BJ (cell line): ENCODE measurements at places on chromosomes 3 and 15. TPM values are rescaled to one million over a fixed set of nuclear protein-coding genes. Genes with fewer than 3 reads are reported as not detected.

DNA sequence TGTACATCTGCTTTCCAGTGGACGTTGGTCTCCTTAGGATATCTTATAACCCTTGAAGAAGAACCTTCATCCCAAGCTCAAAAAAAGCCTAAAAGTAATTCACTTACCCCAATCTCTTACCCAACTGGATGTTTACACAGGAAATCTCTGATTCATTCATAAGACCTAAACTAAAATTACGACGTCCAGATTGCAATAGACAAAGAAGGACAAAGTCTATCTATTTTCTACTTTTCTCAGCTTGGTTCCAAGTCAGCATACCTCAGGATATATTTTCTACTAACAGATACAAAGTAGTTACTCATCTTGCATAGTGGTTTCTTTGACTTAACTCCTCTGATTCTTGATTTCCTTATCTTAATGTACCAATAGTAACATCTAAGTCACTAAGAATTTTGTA is 669.9 kb downstream of the OTOL1 start:
- no peak for DNase-seq

DNA sequence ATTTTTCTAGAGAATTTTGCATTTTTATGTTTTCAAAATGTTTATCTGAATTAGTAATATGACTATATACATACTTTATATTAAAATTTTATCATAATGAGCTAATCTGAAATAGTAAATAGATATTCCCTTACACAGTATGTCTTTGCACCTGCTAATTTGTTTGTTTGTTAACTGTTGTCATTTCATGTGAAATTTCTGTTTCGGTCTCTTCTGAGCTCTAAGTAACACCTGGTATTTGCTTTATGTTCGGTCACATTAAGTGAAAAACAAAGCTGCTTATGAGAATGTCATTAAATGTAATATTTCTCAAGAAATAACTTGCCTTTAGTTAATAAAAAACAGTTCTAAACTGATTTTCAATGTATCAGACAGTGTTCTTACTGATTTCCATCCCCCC is 61.1 kb downstream of the FNDC3B start:
- no peak for DNase-seq

DNA sequence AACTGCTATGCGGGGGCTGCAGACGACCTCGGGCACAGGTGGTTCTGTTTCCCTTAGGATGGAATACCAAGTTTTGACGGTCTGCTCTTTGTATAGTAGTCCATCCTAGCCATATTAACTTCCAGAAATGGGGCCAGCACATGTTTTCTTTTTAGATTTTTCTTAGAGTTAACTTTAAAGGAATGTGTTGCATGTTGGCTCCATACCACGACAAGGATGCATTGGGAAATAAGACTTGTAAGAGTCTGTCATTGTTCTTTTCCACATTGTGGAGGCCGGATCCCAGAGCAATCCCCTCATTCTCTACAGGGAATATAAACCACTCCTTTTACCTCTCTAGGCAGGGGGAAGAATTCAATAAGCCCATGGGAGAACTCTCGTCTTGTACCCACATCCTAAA is 87.1 kb upstream of the PLSCR4 start:
- DNase-seq: no peak

- DNase-seq: no peak
These were observed 829.5 kb downstream of the ROBO2 start for GRCh38 chr3:77869423-77869822.

GRCh38 chr3:133941415-133941821 is 45.7 kb upstream of the RAB6B start:
- no peak for DNase-seq

DNA sequence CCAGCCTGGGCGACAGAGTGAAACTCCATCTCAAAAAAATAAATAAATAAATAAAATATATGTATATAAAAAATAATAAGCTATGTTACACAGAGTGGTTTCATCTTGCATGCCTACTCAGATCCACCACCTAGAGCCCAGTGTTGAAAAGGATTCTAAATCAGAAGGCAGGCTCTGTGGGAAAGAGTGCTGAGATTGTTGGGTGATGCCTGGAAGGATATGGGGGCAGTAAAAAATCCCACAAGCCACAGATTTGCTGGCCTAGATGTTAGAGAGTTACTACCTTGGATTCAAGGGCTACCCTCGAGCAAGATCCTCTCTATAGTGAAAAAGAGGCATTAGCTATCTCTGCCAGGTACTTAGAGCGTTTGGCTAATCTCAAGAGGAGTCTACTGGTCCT is 144.3 kb downstream of the STAC start:
- DNase-seq: no peak

DNA sequence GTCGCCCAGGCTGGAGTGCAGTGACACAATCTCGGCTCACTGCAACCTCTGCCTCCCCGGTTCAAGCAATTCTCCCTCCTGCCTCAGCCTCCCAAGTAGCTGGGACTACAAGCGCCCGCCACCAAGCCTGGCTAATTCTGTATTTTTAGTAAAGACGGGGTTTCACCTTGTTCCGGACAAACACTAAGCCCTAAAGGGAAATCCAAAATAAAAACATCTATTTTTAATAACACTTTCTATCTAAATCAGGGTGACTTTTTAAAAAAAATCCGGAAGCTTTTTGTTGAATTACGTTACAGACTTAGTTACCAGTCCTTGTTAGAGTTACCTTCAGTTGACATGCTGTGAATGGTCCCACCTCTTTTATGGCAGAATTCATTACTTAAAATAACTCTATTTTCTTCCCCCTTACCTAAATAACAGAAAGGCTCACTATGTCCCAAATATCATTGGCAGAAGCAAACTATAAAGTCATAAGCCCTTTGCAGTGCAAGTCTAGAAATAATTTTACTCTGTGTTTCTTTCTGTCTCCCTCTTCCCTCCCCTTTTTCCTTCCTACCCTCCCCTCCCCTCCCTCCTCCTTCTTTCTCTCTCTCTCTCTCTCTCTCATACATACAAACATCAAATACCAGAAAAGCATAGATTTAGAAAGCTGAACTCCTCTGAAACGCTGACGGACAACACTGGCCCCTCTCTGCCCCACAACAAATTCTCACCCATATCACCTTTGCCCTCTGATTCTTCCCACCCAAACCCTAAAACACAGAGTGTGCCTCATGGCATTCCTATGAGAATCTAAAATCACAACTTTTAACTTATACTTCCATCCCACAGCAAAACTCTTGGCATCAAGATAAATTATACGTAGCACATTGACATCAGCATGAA is 18.3 kb downstream of the THBS1 start:
- peak; percentile 38 for DNase-seq

GRCh38 chr3:186788482-186789370 is 5.3 kb downstream of the EIF4A2 start:
- DNase-seq: no peak

DNA sequence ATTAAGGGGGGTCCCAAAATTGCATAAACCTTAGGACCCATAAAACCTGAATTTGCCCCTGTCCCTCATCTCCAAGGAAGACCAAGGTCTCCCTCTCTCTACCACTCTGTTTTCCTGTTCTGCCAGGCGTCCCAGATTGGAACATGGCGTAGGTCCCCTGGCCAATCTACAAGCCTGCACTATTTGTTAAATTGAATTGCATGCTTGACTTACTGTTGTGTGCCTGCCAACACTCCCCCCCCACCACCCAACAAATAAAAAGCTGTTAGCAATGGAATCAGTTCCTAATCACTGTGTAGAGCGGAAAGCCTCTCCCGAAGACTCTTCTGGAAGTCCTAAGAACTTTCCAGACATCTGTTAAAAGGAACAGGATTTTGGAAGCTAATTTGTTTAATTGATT is 11.7 kb downstream of the CTXND1 start:
- DNase-seq: no peak

DNA sequence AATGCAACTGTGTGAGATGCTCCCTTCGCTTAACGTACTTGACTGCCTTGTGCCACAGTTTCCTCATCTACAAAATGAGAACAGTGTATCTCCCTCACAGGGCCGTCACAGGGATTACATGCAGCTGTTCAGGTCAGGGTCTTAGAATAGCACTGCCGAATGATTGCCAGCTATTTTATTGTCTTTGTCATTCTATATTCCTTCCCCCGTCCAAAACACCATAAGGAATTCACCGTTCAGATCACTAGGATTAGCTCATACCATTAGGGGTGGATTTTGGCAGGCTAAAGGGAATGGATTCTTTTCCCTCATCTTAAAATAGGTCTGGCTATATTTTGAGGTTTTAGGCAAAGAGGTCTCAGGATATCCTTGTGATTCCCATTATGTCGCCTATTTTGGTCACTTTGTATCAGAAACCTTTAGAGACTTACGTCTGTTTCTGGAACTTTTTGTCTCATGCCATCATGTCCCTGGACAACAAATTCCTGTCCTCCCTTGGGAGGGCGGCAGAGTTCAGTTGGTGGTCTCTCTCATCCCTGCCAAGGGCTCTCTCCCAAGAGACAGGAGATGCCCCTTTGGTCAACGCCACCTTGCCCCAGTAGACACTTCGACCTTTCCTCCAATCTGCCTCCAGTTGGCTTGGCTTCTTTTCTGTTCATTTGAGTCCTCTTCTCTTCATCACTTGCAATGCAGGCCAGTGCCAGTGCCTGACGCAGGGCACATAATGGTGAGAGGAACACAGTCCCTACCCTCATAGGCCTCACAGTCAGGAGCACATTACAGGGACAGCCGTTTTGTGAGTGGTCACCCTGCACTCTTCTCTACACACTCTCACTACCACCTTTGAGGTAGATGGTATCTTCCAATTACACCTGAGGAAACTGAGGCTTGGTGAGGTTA is 171.6 kb upstream of the BHLHE40 start:
- DNase-seq: no peak

DNA sequence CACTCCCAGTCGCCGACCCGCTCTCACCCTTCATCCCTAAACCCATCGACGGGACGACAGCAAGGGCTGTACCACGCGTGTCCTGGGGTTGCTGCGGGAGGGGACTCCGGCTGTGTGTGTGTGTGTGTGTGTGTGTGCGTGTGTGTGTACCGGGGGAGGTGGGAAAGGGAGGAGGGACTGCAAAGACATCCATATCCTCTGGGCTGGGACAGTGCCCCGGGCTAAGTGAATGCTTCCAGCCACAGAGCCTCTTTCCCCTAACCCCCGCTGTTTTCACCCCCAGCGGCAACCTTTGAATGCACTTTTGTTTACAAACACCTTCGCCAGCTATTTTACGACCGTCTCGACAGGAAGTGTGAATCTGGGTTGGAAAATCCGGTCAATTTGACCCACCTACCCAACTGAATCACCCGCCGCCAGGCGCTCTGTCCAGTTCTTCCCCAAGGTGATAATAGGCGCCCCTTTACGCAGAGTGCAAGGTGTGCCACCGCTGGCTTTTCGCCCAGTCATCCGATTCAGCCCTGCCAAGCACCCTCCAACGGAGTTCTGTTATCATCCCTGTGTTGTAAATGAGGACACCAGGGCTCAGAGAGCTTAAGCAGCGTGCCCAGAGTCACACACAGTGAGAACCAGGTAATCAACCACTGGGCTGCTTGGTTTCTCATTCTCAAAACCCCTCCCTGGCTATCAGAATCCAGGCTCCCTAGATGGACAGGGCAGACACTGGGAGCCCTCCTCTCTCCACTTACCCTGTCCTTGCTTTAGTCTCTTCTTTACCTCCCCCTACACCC is 739 bp upstream of the AMOTL2 start:
- DNase-seq: no peak

DNA sequence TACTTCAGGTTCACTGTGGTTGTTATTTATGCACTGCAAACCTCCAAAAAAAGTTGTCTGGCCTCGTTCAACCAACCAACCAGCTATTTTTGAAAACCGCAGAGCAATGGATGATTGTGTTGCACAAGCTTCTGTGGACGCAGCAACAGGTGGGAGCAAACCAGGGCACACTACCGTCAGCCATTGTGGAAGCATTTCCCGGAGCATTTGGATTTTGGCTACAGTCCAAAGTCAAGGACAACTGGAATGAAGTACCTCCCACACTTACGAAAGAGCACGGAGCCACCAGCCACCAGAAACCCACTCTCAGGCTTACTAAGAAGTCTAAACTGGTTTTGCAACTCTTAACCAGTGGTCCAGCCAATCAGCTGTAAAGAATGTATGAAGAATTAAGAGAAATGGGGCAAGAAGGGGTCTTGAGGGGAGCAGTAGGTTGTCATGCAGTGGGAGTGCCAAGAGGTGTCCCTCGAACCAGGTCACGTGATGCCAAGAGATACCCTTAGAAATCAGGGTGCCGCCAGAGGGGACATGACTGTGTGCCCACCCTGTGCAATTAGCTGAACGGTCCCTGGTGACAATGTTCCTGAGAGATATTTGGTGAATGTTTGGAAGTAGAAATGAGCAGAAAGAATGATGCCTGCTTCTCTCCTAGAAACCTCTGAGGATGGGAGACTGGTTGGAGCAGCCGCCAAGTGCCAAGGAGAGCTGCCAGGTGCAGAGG is 68.9 kb upstream of the PCSK6 start:
- no peak for DNase-seq

DNA sequence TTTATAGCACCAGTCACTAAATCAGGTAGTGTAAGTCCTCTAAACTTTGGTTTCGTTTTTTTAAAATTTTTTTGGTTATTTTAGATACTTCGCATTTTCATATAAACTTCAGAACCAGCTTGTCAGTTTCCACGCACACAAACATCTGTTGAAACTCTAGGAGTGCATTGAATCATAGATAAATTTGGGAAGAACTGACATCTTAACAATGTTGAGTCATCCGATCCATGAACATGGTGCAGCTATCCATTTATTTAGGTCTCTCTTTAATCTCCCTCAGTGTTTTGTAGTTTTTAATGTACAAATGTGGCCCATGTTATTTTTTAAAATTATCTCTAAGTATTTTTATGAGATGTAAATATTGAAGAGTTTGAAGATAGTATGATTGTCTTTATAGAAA is 17.7 kb downstream of the TICRR start:
- no peak for DNase-seq

DNA sequence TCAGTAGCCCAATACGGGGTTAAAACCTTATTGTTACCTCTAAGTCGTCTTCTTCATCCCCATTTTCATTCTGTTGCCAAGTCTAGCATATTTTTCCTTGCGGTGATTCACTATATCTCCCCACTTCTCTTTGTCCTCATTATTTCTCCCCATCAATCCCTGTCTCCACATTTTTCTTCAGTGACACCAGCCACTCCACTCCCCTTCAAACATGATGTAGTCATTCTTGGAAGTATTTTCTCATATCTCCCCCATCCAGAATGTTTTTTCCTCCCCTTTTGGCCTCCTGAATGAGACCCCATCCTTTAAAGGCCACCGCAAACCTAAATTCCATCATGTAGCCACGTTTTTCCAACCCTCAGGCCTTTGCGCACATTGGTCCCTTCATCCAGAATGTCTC is 105.9 kb downstream of the TOP2B start:
- no peak for DNase-seq

DNA sequence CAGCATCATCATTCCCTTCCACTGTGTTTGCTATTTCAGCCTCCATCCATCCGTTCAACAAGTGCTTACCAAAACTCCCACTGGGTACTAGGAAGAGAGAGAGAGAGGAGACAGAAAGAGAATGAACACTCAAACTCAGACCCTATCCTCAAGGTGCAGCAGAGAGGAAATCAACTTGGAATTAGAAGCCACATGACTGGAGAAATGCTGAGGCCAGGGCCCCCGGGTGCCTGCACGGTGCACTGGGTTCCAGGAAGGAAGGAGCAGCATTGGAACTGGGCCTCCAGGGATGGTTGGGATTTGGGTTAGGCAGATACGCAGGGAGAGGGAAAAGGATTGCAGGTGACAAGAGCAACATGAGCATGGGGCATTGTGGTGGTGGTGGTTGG is 30.0 kb downstream of the CORO2B start:
- no peak for DNase-seq

The WDR93 gene
- polyA plus RNA-seq: 0.15 and 0.17 TPM in 2 replicates

The AMT gene
- polyA plus RNA-seq: 6.3 and 9.1 TPM in 2 replicates

The HAUS2 gene
- polyA plus RNA-seq: 14.1 and 21.1 TPM in 2 replicates

The AMOTL2 gene
- 122 and 199 TPM in 2 replicates for polyA plus RNA-seq

The IL12A gene
- 0.38 and 0.50 TPM in 2 replicates for polyA plus RNA-seq

The DPPA4 gene
- polyA plus RNA-seq: not detected in 2 replicates

The LRRC15 gene
- polyA plus RNA-seq: 0.67 and 1.2 TPM in 2 replicates

The KY gene
- polyA plus RNA-seq: 0.05 TPM in 1 of 2 replicates, not detected in the other

The LYZL4 gene
- not detected in 2 replicates for polyA plus RNA-seq

The ISG20 gene
- polyA plus RNA-seq: 1.8 and 4.2 TPM in 2 replicates
